ENCODE measurements at places on chromosomes 16 and 17.

DNA sequence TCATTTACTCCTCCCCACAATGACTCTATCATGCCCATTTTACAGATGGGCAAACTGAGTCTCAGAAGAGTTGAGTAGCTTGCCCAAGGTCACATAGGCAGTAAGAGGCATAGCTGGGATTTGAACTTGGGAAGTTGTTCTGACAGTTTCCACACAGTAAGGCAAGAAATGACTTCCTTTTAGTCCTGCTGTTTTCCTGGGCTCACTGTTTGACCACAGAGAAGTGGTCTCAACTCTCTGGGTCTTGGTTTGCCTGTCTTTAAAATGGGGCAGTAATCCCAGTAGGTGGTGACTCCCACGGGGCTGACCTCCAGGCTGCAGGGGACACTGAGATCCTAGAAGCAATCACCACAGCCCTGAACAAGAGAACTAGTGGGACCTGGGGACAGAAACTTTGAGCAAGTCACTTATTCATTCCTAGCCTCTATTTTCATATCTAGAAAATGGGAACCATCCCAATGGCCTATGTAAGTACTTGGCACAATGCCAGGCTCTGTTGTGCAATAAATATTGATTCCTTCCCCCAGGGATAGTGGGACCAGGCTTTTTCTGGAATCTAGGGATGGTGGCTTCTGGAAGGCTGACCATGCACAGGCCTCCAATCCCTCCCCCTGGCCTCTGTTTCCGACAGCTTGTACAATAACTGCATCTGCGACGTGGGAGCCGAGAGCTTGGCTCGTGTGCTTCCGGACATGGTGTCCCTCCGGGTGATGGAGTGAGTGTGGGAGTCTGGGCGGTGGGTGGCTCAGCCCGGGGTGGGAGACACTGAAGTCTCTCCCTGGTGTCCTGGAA lies 20.5 kb downstream of the DEXI start:
- no peak for DNase-seq

- no peak for DNase-seq
These were observed 325.0 kb downstream of the CBLN1 start for GRCh38 chr16:48956620-48957019.

GRCh38 chr17:82292251-82293154 lies 19.0 kb upstream of the CSNK1D start:
- DNase-seq = peak; percentile 97

DNA sequence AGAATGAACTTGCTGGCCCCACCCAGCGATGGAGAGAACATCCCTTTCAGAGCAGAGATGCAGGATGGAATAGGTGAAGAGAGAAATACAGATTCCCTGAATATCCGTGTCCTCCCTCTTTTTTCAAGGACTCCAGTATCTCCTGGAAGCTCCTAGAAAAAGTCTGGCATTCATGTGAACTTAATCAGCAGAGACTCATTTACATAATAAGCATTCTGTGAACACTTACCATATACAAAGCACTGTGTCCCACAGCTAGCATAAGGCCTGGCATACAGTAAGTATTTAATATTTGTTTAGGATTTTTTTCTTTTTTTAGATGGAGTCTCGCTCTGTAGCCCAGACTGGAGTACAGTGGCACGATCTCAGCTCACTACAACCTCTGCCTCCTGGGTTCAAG lies 208.5 kb upstream of the RPL38 start:
- DNase-seq = no peak

GRCh38 chr16:70269471-70269870 lies 17.7 kb upstream of the EXOSC6 start:
- DNase-seq = no peak

- no peak for DNase-seq
These were observed 22.9 kb downstream of the PIK3R6 start for GRCh38 chr17:8844229-8845218.

Data from NCI-H1105 (cell line).